ENCODE measurements at places on chromosomes 5 and 9.

DNA sequence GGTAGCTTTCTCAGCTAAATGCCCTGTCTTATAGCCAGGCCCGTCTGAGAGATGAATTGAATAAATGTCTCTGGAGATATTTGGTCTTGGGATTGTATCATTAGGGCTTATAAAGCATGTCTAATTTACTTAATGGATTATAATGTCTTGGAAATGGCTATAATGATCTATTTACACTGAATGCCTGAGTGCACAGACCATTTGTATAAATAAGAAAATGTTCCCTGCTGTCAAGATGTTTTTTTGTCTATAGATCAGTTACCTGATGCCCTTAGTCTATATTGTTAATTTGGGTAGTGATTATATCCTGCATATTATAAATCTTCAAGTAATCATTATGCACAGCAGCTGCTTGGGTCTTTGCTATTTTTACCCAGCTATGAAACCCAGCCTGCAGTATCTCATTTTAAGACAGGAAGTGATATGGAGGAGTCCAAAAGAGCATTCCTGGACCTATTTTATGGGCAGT, 112.9 kb upstream of the ACTBL2 start:
- DNase-seq = no peak

DNA sequence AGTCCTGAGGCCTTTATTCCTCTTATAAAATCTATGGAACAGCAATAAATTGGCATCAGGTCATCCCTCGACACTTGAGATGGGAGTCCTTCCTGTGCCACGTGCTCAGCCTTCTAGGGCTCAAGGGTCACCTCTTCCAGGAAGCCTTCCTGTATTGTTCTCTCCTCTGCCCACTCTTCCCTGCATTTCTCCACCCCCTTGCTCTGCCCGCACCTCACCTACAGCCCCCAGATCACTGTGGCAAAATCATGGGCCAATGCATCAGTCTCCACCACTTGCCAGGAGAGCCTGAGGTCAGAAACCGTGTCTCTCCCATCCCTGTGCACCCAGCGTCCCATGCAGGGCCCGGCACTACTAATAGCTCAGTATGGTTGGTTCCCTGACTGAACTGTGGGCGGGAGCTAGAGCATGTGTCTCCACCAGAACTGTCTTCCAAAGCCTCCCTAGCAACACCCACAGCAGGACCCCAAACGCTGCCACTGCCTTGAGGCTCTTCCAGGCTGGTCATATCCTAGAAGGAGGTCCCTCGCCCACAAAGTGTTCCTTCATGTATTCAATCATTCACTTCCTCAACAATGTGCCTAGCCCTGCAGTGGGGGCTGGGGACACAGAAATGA, 13.5 kb downstream of the DUSP1 start:
- DNase-seq = no peak

- no peak for DNase-seq
Observed at GRCh38 chr9:33851301-33851700, 34.3 kb downstream of the UBE2R2 start.

GRCh38 chr5:113245427-113246225, 189.2 kb downstream of the TSSK1B start:
- DNase-seq = no peak

DNA sequence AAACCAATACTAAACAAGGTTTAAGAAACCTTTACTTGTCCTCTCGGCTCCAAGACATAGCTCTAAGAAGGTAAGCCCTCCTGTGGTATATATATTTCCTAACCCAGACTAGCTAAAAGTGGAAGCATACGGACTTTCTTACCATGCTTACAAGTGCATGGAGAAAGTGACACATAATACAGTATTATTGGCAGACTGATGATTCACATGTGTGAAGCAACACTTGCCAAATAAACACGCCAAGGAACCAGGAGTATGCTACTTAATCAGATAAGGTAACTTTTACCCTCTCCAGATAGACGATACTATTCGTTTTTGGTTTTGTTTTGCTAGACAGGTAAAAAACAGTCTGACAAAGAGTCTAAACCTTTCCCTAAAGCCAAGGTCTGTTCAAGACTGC, 264.1 kb downstream of the MLLT3 start:
- no peak for DNase-seq

DNA sequence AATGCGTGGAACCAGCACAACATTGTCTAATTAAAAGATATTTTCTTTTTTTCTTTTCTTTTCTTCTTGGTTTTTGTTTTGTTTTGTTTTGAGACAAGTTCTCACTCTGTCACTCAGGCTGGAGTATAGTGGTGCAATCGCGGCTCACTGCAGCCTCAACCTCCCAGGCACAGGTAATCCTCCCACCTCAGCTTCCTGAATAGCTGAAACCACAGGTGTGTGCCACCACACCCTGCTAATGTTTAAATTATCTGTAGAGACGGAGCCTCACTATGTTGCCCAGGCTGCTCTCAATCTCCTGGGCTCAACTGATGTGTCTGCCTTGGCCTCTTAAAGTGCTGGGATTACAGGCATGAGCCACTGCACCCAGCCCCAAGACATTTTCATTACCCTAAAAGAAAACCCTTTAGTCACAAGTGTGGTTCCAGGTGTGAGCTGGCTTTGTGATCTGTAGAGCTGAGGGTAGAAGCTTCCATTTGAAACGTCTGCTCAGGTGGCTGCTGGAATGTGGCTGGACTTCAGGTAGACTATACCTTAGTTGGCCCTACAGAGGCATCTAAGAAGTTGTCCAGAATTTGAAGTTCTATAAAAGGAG, 19.1 kb upstream of the NEK6 start:
- DNase-seq = no peak

GRCh38 chr9:134032456-134033222, 7.4 kb downstream of the BRD3OS start:
- DNase-seq = no peak

- no peak for DNase-seq
Observed at GRCh38 chr5:175609526-175609925, 48.3 kb upstream of the HRH2 start.

DNA sequence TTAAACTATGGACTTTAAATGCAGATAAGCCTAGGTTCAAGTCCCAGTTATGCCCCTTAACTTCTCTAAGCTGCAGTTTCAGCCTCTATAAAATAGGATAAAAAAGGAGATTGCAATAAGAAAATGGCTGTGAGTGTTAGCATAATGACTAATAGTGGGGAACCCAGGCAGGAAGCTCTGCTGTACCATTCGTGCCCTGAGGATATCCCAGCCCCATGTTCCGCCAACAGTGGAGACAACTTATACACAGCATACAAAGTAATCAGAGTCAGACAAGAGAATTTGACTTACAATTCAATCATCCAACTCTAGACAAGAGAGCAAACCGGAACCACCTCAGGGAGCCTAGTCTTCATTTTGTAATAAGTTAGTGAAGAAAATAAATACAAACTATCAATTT, 141.5 kb upstream of the FSTL4 start:
- no peak for DNase-seq

DNA sequence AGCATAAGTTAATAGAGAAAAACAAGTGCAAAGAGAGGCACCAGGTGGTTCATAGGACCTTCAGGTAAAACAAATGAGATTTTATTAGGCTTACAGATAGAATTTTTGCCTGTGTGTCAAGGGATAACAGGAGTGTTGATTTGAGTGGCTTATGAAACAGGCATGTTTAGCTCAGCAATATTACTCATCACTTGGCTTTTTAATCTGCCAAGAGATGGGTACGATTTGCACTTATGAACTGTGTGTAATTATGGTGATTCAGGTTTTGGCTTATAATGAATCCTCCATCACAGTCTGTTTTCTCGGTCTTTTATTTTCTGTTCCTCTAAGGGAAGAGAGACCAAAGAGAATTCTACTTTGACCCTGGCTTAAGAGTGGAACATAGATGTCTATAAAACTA, 199.3 kb downstream of the DMRTA1 start:
- no peak for DNase-seq

DNA sequence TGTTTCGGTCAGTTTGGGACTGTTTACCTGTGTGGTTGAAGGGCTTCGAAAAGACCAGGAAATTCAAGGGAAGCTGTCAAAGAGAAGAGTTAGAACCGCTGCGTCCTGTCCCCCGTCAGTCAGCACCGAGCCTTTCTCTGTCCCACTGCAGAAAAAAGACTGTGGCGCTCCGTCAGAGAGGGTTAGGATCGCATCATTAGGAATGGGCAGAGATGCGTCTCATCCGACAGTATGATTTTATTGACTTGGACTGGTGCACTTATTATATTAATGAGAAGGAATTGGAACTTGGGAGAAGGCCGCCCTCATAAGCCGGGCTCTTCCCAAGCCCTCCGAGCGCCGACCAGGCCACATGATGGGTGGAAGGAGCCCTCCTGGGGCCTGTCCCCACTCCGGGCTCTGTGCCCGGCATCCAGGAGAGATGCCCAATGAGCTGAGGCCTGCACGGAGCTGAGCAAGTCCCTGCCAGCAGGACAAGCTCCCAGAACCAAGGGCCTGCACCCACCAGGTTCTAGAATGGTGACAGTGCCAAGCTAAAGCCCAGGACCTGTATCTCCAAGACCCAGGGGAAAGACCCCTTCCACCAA, 71.5 kb downstream of the NEK6 start:
- no peak for DNase-seq

All from NCI-H2171 (cell line).